ENCODE measurements at places on chromosomes 11 and 22.

DNA sequence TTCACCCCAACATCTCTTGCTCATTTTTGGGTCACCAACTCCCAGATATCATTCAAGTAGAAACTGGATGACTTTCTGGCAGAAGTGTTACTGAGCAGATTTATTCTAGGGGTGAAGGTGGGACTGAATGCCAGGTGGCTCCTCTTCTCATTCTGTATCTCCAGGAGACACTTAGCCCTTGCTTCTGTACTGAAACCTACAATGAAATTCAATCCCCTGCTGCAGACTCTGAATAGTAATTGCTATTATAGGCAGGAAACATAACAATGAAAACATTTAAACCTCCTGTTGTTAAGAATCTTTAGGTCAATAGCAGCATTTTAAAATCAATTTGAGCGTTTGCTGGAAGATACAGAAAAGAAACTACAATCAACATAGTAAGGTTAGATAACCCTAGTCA is 879.4 kb upstream of the TENM4 start:
- no peak for DNase-seq

GRCh38 chr11:2748061-2748813 is 48.4 kb upstream of the KCNQ1OT1 start:
- no peak for DNase-seq

DNA sequence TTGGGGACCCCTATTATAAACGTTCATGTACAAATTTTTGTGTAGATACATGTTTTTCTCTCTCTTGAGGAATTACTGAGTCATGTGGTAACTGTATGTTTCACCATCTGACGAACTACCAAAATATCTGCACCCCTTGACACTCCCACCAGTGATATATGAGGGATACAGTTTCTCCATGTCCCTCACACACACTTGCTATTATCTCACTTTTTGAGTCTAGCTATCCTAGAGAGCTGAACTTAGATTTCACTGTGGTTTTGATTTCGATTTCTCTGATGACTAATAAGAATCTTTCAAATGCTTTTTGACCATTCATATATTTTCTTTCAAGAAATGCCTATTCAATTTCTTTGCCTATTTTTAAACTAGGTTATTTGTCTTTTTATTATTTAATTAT is 200.2 kb downstream of the PGR start:
- no peak for DNase-seq

DNA sequence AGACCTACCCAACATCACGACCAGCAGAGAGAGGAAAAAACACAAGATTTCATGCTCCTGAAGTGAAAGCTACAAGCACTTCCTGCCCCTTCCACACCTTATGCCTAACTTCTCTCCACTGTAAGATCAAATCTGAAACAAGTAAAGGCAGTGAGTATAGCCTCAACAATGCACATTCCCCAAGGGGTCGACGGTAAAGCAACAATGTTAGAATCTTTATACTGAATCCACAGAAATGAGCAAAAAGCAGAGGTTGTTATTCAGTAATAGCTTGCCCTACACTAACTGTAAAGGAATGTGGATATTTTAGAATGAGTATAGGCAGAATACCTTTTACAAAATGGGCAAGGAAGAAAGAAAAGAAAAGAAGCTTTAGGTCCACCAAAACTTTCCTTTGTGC is 15.6 kb downstream of the ARFGAP3 start:
- no peak for DNase-seq

DNA sequence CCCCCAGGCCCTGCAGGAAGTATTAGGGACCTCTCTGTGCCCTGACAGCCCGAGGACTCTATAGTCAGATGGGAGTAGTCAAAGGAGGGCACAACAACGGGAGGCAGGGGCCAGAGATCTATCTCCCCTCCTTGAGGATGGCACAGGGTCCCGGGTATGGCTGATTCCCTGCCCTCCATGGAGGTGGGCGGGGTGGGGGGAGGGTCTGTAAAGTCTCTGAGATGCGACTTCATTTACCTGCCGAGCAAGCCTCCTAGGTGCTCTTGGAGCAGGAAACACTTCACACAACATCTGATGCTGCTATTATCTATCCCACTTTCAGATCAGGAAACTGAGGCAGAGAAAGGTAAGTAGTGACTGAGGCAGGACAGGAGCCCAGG is 769 bp upstream of the CDC42EP1 start:
- no peak for DNase-seq

- DNase-seq: no peak
Observed at GRCh38 chr11:6705905-6706535, 22.9 kb upstream of the MRPL17 start.

- no peak for DNase-seq
Observed at GRCh38 chr11:96123301-96123700, 199.4 kb upstream of the MTMR2 start.

- no peak for DNase-seq
Observed at GRCh38 chr22:46240907-46241306, 9.2 kb downstream of the CDPF1 start.

DNA sequence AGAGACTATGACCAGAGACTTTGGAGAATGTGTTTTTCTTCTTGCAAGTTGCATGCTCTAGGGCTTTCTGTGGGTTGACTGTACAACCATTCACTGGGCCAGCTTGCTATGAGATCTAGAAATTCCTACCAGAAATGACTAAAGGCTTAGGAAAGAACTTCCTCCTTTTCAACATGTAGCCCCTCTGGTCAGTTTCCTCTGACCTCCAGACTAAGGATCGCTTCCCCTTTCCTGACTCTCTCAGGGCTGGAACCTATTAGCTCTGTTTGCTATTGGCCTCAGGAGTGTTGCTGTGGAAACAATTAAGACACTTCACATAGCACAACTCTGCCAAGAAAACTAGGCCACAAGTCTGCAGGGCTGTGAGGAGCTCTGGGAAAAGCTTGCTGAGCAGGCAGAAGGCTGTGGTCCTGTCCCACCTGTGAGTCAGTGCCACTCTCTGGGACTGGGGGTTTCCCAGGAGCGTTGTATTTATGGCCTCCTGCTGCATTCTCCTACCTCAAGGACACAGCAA is 10.7 kb downstream of the CRY2 start:
- no peak for DNase-seq

- no peak for DNase-seq
Observed at GRCh38 chr11:9230296-9230695, 34.9 kb downstream of the DENND5A start.

GRCh38 chr22:27801202-27801615 is 347 bp downstream of the MN1 start:
- no peak for DNase-seq

GRCh38 chr11:70383664-70384565 is 14.4 kb upstream of the CTTN start:
- no peak for DNase-seq

DNA sequence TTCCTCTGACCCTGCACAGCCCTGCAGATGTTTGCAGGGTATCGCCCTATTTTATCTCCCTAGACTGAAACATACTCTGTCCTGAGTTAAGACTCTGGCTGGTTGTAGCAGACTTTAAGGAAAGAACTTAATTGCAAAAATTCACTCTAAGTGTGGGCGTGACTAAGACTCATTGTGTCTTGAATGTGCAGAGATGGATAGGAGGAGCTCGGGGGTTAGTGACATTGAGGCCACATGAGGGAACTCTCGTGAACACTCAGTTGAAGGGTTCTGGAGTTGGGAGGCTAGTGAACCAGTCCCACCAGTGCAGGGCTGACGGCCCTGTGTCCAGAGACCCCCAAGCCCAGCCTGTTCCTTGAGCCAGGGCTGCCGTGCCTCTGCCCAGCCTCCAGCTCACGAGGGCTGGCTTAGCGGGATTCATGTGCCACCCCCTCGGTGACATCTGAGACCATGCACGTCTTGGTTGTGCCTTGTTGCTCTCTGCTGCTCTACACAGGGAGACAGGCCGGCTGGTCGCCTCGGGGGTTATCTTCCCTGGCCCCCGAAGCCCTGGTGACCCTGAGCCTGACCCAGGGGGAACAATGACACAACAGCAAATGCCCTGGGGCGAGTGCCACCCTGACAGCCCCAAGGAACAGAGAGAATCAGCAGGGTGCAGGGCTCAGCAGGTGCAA is 11.4 kb upstream of the TBX1 start:
- DNase-seq: no peak

- DNase-seq: no peak
Observed at GRCh38 chr11:4050138-4050537, 44.5 kb upstream of the RRM1 start.

GRCh38 chr11:30712749-30713148 is 126.6 kb upstream of the MPPED2 start:
- no peak for DNase-seq

- no peak for DNase-seq
Observed at GRCh38 chr22:27859336-27859735, 57.8 kb upstream of the MN1 start.

- DNase-seq: no peak
Observed at GRCh38 chr11:76462317-76462716, 17.5 kb downstream of the EMSY start.

DNA sequence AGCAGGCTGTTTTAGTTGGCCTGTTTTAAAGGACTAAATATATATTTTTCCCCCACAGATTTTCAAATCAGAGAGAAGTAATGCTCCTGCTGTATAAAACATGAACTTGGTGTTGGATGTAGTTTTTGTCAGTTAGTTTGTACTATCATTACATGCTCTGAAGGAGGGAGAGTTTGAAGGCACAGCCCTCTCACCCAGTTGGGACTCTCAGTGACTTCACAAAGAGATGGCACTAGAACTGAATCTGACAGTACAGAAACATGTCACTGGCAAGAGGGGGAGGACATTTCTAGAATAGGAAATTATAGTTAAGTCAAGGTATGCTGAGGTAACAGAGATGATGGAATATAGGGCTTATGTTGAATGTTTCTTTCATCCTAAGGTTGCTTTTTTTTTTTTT is 21.0 kb upstream of the C1QTNF4 start:
- DNase-seq: no peak

GRCh38 chr22:50338860-50339462 is 4.2 kb upstream of the PPP6R2 start:
- no peak for DNase-seq

DNA sequence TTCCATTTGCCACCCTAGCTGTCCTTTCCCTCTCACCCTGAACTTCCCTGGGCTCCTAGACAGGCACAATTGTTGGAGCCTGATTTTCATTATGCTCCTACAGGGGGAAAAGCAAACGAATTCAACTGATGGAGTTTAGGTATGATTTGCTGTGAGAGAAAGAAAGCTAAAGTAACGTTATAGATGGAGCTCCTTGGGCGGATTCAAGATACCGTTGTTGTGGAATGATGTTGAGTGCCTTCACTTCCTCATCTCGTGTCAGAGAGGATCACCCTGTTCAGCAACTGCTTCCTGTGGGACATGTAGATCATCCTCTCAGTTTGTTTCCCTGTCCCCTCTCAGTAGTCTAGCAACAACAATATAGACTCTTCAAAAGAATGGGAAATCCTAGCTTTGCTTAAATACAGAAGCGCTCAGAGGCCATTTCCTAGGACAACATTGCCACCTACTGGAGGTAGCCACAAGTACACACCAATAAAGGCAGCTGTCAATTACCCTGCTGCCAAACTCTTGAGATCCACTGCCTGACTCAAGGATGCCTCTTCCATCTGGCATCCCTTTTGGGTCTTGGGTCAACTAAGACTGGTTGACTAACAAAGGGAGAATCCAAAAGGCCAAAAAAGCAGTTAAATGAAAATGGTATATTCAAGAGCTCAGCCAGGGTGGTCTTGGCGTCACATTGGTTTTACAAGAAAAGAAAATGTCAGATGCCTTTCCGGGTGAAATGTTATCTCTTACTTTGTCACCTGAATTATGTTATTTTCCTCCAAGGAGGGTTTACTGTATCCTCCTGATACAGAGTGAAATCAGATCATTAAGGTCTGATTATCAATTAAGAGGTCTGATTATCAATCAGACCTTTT is 13.5 kb upstream of the DTX4 start:
- no peak for DNase-seq

DNA sequence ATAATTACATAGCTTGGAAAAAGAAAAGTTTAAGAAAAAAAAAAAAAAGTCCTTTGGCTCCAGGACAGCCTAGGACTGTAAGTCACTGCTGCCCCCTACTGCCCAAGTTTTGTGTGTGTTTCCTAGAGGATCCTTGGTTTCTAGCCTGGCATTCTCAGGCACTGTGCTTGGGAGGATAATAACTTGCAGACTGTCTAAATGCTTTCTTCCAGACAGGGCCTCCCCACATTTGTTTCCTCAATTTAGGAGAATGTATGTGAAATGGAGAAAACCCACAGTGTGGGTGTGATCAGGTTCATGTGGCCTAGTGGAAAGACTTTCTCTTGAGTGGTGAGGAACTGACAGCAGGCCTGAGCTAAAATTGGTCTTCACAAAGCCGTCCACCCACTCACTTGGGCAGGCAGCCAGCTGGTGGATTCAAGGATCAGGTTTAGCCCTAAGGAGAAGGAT is 191.0 kb downstream of the NAV2 start:
- DNase-seq: no peak

DNA sequence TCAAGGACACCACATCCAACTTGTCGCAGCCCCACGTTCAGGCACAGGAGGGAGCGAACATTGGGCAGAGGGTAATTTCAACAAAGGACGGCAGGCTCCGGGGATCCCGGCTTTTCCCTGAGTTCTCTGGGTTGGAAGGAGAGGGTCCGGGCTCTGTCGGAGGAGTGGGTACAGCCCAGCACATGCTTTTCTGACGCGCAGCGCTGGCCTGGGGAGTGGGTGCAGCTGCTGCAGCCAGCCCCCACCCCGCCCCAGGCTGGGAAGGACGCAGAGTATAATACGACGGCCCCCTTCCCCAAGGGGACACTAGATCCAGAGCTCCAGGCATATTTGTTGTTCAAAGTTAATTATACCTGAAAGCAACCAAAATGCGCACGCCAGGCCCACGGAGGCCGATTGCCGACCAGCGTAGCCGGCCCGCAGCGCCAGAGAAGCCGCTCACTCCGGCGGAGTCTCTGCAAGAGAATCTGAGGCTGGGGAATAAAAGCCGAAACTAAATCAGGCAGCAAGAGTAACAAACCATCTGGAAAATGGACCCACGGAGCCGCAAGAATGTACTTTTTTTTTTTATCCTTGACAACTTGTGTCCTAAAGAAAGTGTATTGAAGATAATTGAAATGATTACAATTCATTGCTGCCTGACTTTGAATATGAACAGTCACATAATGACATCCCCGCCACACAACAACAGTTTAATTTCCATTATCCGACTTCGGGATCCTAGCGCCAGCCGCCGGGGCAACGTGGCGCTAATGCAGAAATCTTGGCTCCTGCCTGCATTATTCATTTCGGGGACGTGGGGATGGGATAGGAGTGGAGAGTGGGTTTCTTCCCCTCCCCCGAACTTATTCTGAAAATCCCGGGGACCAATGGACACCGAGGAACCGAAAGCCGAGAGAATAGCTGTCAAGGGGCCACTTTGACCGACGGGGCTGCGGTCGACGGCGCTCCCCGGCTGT is 14.0 kb upstream of the PAX6 start:
- DNase-seq: peak; percentile 77

DNA sequence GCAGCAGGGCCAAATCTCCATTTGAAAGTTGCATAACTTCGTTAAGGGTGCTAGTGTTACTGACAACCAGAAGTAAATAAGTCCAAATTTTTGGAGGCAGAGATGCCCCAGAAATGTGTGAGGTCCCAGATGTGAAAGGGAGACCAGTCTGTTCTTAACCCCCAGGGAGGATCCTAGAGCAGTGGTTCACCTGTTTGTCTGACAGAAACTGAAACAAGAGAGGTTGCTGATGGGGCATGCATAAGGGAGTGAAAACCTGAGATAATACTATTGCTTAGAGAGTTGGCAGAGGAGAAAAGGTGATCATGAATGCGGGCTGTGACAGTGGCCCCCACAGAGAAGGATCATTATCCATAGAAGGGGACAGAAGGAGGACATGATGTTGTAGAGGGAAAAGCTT is 3.8 kb downstream of the CBLIF start:
- no peak for DNase-seq

GRCh38 chr22:16806401-16806800 is 18.8 kb downstream of the XKR3 start:
- no peak for DNase-seq

Measured in esophagus muscularis mucosa (tissue), 4 donors.